ENCODE measurements at places on chromosomes 5 and 9. TPM values are rescaled to one million over a fixed set of nuclear protein-coding genes. Genes with fewer than 3 reads are reported as not detected.
A peak's percentile ranks its signal among the peaks of the same experiment; 100 is the strongest.

DNA sequence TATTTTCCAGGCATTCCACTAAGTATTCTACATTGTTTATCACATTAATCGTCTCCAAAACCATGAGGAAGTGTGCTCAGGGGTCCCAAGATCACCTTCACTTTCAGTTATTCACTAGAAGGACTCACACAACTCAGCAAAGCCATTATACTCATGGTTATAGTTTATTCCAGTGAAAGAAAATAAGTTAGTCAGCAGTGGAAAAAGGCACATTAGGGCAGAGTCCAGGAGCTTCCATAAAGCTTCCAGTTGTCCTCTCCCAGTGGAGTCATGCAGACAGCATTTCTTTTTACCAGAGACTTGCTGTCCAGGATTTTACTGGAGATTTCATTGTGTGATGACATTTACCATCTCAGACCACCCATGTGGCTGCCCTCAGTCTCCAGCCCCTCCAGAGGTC, 51.5 kb downstream of the SH3RF2 start:
- no peaks in the 10 kb centered on the region for H3K27me3 ChIP-seq
- no peak for DNase-seq
- H3K4me1 ChIP-seq, result peaks cover 4% of the 10 kb centered on the region

DNA sequence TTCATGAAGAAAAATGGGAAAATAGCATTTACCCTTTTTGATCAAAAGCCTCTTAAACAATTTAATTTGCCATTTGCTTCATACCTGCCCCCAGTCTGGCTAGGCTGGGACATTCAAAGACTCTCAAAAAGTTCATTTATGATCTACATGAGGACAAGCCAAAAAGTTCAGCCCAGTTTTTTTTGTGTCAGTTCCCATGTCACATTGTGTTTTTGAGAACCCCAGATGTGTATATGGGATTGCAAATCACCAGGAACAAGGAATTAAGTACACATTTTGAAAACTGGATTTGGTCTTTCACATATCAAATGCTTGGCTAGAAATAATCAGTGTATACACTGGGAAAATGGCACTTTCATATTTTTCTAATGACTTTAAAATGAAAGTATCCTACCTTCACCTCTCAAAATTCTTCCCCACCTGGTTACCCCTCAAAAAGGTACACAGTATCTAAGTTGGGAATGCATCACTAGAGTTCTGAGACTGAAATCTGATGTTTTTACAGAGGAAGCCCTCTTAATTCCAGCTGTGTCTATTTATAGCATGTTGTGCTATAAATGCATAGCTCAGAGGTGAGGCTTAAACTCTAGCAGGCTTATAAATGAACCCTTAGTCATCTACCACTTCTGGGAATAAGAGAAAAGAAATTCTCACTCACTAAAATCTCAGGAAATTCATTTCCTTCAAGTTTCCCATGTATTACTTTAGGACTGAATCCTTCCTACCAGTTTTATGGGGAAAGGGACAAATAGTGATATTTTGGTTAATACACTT, 9.3 kb downstream of the STOM start:
- H3K27me3 ChIP-seq, result no peaks in the 10 kb centered on the region
- no peak overlapping the region for H3K4me3 ChIP-seq
- peak overlapping the region; percentile 92 for H3K27ac ChIP-seq

DNA sequence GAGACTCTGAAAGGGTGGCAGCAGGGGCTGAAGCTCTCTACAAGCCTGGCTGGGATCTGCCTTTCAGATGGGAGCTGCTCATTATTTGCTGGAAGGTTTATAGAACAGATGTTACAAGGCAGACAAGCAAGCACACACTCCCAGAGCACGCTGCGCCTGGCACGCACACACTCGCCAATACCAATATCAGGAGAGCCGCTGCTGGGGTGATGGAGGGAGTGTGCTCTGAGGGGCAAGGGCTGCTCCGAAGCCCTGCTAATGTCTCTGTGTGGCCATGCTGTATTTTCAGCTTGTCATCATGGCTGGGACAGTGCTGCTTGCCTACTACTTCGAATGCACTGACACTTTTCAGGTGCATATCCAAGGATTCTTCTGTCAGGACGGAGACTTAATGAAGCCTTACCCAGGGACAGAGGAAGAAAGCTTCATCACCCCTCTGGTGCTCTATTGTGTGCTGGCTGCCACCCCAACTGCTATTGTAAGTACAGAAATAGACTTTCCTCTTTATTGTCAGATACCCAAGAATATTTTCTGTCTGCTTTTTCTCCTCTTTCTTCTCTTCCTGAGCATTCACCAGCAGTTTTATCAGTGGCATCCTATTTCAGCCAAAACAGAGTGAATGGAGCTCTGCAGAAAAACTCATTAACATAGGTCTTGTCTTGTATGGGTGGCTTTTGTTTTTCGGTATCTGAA, 115.1 kb downstream of the BAAT start:
- H3K27ac ChIP-seq, result no peak overlapping the region
- no peaks in the 10 kb centered on the region for H3K27me3 ChIP-seq
- no peaks in the 10 kb centered on the region for H3K36me3 ChIP-seq
- H3K4me3 ChIP-seq, result no peak overlapping the region

GRCh38 chr9:112582371-112583262, 96.0 kb downstream of the KIAA1958 start:
- H3K4me1 ChIP-seq, result no peaks in the 10 kb centered on the region
- H3K27me3 ChIP-seq, result no peaks in the 10 kb centered on the region
- H3K4me3 ChIP-seq, result no peak overlapping the region
- H3K27ac ChIP-seq, result no peak overlapping the region

HOMER1 gene
- total RNA-seq, result 73.2 TPM

LPCAT1 gene
- total RNA-seq, result 22.8 TPM

All from transverse colon (tissue), 4 donors.